ENCODE measurements at places on chromosomes 4 and X.
A peak's percentile ranks its signal among the peaks of the same experiment; 100 is the strongest.

DNA sequence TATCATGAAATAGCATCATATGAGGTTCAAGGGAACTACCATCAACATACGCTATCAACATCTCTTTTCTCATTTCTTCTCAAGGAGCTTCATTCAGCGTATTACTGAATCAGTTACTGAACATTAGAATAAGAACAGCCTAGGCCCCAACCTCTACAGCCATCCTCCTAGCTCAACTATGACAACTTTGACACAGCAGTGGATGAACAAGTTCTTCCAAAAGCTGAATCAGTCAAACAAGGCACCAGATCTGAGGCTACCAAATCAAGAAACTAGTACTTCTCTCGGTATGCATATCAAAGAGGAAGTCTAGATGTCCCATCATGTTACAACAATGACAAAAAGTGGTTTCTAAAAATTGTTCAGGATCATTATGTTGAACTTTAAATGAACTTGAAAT is 57.4 kb downstream of the GATB start:
- no peak for DNase-seq

- DNase-seq: no peak
These were observed 130.8 kb downstream of the ZAR1 start for GRCh38 chr4:48620831-48621230.

- DNase-seq: no peak
These were observed 88.6 kb upstream of the CBLL2 start for GRCh38 chrX:22184096-22184495.

- no peak for DNase-seq
These were observed 191.3 kb upstream of the GATB start for GRCh38 chr4:151952137-151952536.

DNA sequence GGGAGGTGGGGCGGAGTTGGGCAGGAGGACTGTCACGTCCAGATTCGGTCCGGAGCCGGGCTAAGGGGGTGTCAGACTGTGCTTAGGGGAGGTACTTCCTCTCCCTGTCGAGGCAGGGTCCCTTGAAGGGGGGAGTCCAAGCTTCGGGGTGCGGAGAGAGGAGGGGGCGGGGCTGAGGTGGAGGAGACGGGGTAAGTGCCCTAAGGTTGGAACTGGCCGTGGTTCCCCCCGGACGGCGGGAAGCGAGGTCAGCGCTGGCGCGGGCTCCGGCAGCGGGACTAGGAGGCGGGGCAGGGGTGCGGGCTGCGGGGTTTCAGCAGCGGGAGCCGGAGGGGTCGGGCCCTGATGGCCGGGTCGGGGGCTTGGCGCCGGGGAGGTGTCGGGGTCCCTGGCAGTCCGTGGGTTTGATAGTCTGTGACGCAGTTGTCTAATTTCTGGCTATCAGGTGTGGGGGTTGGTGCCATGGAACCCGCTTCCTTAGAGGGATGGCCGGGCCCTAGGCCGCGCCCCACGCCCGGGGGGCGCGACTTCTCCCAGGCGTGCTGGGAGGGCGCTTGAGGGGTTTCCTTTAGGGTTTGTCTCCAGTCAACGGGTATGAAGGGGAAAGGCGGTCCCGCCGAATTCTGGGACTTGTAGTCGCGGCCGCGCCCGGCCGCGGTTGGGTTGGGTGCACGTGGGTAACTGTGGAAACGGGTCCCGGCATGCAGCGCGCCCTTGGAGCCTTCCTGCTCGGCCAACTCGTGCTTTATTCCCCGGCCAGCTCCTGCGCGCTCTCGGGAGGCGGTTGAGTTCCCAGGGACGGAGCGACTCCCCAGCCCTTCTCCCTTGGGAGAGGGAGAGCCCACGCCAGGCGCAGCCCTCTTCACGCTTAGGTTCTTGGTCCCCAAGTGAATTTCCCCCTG is 1.5 kb downstream of the DCUN1D4 start:
- peak; percentile 93 for DNase-seq

DNA sequence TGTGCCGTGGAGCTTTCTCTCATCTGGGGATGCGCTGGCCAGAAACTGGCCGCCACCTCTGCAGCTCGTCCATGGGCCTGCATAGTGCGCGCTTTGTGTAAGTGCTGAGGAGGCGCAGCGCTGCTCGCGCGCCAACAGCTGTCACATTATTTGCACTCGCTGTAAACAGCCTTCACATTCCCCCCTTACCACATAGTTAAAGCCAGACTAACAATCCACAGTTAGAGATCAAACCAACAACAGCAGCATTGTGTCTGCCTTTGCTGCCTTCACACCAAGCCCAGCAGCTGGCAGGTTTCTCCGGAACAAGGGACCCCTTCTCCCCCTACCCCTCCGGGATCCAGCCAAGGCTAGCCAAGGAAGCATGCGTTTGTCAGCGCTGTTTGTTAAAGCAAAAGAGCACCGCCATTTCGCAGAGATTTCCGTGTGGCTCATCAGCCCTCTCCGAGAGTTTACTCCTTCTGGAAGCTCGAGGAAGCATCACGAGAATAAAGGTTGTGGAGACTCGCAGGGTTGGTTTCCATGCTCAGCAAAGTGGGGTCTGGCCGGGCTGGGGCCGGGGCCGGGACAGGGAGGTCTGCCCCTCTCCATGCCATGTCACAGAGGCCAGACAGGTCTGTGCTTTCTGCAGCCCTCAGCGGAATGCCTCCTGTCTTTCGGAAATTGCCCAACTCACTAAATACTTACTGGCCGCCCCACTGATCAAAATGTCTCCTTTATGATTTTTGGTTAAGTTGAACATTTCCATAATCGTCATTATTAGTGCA is 11.0 kb downstream of the BCOR start:
- DNase-seq: no peak

GRCh38 chrX:1443496-1444075 is 9.1 kb downstream of the ASMTL start:
- no peak for DNase-seq

DNA sequence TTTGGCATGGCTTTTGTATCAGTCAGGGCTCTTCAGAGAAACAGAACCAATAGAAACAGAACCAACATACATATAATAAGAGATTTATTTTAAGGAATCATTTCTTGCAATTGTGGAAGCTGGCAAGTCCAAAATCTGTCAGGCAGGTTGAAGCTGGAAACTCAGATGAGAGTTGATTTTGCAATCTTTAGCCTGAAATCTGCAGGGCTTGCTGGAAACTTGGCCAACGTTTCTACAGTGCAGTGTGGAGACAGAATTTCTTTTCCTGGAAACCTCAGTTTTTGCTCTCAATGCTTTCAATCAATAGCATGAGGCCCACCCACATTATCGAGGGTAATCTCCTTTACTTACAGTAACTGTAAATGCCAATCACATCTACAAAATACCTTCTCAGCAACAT is 45.4 kb downstream of the COMMD8 start:
- no peak for DNase-seq

DNA sequence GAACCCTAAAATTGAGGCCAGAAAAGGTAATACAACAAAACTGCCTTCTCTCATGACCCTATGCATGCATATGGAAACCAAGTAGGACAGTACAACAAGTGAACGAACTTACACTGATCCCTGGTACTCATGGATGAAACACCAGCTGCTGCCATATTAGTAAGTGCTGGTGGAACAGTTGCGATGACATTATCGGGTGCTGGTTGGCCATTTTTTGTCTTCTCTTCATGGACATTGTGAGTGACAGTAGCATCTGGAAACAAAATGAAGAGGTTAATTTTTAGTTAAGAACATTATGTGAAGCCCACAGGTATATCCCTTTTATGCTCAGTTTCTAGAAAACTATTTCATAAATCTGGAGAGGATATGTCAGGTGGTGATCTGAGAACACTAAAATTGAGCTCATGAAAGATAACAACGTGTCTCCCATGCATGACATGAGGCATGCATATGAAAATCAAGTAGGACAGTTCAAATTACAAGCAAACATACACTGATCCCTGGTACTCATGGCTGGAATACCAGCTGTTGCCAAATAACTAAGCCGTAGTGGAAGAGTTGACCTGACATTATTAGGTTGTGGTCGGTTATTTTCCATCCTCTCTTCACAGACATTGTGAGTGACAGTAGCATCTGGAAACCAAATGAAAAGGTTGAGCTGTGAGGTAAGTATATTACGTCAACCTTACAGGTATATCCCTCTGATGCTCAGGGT is 74.2 kb upstream of the CT45A1 start:
- no peak for DNase-seq

DNA sequence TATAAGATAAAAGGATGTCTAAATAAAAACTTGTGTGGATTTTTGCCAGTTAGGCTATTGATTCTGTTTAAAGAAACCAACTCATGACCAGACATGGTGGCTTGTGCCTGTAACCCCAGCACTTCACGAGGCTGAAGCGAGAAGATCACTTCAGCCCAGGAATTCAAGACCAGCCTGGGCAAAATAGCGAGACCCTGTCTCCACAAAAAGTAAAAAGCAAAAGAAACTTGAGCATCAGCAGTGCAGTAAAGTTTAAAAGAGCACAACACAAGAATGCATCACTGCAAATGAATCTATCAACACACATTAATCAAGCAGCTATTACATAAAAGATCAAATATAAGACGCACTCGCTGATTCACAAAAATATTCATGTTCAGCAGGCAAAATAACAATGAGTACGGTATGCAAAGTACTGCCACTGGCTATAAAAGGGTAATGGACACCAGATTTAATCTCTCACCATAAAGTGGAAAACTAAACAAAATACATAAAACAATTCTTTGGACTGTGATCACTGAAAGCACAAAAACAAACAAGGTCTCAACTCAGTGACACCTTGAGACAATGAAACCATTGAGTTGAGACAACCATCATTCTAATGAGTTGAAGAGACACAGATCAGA is 41.3 kb downstream of the LRBA start:
- no peak for DNase-seq

DNA sequence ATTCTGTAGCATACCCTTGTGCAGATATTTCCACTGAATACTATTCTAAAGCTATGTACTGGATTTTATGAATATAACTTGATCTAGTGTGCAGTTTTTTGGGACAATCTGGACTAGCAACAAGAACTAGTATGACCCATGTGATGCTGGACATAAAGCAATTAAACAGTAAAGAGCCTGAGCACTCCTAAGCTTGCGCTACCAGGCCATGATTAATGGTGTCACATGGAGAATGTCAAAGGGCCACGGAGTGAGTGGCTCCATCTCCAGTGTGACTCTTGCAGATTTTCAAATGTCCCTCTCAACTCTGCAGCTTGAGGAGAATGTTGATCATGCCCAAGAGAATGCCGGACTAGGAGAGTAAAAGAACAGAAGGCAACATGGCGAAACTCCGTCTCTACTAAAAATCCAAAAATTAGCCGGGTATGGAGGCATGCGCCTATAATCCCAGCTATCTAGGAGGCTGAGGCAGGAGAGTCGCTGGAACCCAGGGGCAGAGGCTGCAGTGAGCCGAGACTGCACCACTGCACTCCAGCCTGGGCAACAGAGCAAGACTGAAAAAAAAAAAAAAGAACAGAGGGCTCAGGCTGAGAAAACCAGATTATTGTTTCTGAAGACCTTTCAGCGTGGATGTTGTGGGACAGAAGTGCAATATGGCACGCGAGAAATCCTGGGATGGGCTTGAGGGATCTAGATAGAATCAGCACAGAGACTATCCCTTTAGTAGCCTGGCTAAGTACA is 45.0 kb downstream of the TIGD2 start:
- no peak for DNase-seq

GRCh38 chr4:87499403-87500091 is 29.6 kb downstream of the SPARCL1 start:
- DNase-seq: no peak

DNA sequence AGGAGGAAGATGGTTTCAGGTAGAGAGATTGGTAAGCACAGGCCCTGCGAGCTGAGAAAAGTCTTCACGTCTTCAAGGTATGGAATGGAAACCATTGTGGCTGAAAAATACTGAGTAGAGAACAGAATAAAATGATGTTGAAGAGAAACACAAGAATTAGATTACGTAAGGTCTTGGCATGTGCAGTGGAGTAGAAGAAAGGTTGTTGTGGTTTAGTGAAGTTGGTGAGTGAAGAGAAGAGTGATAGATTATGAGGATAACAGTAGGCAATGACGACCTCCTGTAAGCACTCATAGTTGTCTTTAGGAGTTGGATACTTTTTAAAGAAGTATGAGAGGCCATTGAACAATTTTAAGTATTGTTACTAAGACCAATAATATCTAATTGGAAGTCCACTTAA is 642.6 kb downstream of the PCDH7 start:
- no peak for DNase-seq

- DNase-seq: peak; percentile 49
These were observed 942 bp upstream of the APLN start for GRCh38 chrX:129655547-129656249.

- DNase-seq: no peak
These were observed 57.0 kb upstream of the SLC25A4 start for GRCh38 chr4:185086053-185086452.
